ENCODE measurements at places on chromosomes 4 and X.
A peak's percentile ranks its signal among the peaks of the same experiment; 100 is the strongest.

- DNase-seq: peak; percentile 6
Measured at GRCh38 chr4:61583696-61584095, 383.6 kb downstream of the ADGRL3 start.

GRCh38 chr4:181959121-181959520, 284.1 kb upstream of the TENM3 start:
- DNase-seq: no peak

DNA sequence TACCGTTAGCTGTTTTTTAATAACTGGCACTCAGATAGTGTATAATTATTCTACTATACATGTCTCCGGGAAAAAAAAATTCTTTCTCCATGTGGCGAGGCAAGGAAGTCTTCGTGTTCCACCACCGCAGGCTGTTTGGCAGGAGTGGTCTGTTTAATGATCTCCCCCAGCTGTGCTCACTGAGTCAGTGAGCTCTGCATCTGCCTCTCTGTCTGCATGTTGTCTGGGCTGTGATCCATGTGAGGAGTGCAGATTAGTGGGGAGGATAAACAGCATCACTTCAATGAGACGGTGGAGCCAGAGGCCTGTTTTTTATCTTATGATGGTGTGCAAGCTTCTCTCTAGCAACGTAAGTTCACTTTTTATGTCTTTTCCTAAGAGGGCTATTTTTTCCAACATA, 69.8 kb downstream of the RPS3A start:
- no peak for DNase-seq

DNA sequence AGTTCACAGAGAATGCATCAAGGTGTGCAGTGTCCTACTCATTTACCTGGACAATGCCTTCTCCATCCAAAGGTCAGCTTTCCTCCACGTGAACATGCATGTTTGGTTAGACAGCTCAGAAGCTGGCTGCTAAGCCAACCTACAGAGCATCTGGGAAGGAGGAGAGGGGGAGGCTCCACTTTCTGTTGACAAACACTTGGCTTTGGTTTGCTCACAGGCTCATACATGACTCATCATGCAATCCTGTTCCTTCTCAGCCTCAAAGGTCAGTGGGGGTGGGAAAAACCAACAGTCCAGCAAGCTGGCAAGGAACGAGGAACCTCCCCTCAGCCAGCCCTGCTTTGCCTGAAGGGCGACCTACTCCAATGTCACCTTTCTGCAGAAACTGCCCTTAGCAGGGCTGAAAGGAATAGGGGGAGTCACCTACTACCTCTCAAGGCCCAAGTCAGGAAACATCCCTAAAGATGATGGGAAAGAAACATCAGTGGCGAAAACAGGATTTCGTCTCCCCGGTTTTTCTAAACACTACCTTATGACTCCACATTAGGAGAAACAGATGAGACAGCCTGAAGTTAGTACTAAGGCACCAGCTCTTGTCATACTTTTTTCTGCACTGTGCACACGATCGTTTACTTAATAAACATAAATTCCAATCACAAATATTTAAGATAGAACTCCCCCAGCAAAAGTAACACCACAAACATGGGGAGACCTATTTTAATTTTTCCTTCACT, 37.9 kb downstream of the RELL1 start:
- DNase-seq: peak; percentile 66

GRCh38 chrX:150533863-150534262, 34.6 kb upstream of the MTM1 start:
- DNase-seq: no peak

GRCh38 chr4:13160920-13161319, 323.2 kb downstream of the RAB28 start:
- DNase-seq: no peak

DNA sequence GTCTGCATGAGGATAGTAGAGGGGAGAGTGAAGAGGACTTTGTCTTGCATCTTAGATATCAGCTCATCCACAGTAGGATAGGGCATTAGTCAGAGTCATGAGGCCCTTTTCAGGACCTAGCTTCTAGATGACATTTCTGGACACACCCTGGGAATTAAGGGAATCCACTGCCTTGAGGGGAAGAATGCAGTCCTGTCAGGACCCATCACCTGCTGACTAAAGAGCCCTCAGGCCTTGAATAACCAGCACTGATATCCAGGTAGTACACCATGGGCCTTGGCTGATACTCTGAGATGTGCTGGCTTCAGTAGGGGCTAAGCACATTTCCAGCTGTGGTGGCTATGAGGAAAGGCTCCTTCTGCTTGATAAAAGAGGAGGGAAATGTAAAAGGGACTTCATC, 134.4 kb downstream of the EDA2R start:
- no peak for DNase-seq

- no peak for DNase-seq
Measured at GRCh38 chr4:109444182-109444844, 10.7 kb downstream of the SEC24B start.

DNA sequence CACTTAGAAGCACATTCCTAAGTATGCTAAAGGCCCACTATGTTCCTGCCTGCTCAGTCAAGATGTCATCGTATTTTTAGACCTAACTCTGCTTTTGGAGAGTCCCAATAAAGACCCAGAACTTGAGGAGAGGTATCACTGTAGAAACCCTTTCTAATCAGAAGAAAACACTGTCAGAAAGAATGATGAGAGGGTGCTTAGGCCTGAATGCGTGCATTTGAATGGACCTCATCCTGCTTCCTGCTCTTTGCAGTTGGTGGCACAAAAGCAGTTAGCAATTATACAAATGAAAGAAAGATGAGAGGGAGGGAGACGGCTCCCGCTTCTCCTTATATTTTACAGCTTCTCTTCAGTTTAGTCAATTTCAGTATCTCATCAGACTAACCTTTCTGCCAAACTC, 987.2 kb downstream of the CCSER1 start:
- no peak for DNase-seq

DNA sequence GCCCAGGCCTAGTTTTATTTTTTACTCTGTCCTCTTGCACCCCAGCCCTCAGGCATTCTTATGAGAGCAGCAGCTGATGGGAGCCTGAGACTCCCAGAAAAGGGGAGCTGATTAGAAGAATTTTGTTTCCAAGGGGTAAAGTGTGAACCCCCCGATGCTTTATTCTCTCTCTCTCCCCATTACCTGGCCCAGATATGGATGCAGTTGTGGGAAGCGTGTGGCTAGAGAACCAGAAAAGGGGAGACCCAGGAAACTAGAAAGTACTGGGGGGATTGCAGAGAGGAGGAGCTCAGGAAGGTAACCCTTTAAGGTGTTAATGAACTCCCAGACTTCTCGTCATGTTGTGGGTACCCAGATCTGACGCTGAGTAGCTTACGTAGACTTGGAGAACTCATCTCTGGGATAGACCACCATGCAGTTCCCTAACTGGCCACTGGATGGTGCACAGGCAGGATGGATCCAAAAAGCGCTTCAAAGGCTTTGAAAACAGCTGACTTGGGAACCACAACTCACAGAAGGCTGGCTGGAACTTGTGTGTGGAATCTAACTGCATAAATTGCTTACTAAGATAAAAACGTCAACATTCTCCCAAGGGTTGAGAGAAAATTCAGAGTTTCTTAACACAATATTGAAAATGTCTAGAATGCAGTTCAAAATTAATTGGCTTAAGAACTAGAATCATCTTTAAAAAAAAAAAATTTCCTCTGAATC, 64.7 kb downstream of the TBC1D14 start:
- DNase-seq: peak; percentile 73

DNA sequence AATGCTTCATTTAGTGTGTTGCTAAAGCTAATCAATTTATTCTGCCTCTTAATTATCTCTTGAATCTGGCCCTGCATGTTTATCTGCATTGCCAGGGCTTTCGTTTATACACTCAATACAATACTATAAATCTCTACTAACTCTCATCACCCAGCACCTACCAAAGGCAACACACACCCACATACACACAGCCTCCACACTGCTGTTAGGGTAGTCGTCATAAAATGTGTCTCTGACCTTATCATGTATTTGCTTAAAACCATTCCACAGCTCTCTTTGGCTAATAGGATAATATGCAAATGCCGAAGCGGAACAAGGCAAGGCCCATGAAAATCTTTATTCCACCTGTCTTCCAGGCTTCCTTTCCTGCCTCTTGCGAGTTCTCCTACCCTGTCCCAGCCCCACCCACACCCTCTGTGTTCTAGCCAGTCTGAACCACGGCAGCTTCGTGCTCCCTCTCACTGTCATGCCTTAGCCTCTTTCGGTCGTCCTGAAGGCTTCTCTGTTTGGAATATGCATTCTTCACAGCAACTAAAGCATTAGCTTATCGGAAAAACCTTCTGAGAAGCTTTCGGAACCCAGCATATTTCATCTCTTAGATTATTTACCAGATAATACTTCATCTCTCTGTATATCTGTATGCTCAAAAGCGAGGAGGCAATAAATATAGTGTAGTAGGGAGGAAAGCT, 333.5 kb downstream of the TENM3 start:
- no peak for DNase-seq

DNA sequence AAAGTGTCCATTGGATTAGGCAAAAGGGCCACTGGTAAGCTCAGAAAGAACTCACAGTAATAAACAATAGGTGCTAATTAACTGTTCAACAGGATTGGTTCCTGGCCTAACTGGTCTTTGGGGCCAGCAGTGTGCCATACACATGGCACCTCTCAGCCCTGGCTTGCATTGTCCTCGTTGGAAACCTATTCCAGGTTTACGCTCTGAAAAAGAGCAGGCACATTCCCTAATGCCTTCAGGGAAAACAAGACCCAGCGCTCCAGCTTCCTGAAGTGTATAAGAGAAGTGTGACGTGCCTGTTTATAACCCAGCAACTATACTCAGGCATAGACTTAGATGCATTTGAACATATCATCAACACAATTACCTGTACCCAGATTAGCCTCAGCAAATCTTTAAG, 51.9 kb upstream of the RBM47 start:
- no peak for DNase-seq

GRCh38 chr4:7155590-7156071, 36.7 kb upstream of the SORCS2 start:
- no peak for DNase-seq

GRCh38 chr4:153113061-153113837, 91.0 kb upstream of the TRIM2 start:
- DNase-seq: no peak

- no peak for DNase-seq
Measured at GRCh38 chr4:185470501-185471195, 885 bp downstream of the CCDC110 start.

- no peak for DNase-seq
Measured at GRCh38 chr4:23775694-23776093, 114.2 kb downstream of the PPARGC1A start.

- no peak for DNase-seq
Measured at GRCh38 chr4:168177546-168178149, 85.3 kb downstream of the ANXA10 start.

DNA sequence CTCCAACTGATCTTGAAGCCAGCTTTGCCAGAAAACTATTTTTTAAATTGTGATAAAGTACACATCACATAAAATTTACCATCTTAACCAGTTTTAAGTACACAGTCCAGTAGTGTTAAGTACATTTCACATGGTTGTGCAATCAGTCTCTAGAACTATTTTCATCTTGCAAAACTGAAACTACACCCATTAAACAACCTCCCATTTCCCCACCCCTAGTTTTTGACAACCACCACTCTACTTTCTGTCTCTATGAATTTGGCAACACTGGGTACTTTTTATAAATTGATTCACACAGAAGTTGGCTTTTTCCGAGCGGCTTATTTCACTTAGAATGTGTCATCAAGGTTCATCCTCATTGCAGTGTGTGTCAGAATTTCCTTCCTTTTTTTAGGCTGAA, 31.0 kb downstream of the TRPC5 start:
- no peak for DNase-seq

- DNase-seq: no peak
Measured at GRCh38 chr4:107740381-107740780, 20.3 kb upstream of the PAPSS1 start.

DNA sequence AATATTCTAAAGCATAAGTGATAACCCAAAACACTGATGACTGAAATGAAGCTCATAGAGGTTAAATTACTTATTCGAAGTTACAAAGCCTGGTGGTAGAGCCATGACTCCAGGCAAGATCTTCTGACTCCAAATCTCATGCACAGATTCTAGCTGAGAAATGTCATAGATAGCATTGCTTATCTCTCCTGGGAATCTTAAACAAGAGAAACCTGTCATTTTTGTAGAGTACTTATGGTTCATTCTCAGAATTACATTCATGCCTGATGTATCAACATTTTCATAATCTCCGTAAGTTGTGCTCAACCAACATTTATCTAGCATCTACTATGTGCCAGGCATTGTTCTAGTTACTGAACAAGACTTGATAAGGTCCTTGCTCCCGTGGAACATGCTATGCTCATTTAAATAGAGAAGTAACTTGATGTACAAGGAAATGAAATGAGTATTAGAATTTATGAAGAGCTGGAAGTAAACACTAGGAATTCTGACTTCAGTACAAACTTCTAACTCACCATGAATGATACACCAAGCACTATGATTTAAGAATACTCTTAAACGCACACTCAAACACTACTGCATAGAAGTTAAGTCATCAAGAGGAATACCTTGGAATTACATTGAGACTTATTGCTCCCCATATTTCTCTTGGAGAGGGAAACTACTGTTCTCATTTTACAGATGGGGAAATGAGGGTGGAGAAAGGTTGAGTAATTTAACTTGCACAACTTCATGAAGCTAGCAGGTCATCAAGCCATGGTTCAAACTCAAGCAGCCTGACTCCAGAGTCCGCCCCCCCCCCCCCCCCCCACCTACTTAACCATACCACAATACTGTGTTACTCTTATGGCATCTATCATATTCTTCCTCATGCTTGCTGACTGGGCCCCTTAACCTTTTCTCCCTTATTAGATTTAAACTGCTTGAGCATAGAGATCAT, 45.4 kb downstream of the MBNL3 start:
- no peak for DNase-seq

- no peak for DNase-seq
Measured at GRCh38 chrX:24294619-24295018, 19.2 kb downstream of the SUPT20HL2 start.

GRCh38 chr4:104941661-104942062, 205.0 kb upstream of the TET2 start:
- peak; percentile 84 for DNase-seq
